ENCODE measurements at places on chromosomes 2 and 18.
A peak's percentile ranks its signal among the peaks of the same experiment; 100 is the strongest.

DNA sequence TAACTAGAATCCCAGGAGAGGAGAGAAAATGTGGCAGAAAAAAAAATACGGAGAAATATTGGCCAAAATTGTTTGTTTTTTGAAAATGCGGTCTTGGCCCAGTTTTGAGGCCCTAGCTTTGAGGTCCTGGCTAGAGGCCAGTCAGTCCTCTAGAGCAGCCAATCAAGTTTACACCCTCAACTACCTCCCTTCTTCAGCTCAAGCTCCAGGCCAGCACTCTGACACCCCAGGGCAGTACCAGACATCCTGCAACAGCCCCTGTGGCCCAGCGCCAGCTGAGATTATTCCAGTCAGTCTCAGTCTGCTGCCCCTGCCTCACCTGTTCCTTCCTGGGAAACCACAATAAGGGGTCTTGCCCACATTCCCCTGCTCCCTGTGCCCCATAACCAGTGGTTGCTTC lies 107.7 kb downstream of the UGGT1 start:
- no peak for DNase-seq

DNA sequence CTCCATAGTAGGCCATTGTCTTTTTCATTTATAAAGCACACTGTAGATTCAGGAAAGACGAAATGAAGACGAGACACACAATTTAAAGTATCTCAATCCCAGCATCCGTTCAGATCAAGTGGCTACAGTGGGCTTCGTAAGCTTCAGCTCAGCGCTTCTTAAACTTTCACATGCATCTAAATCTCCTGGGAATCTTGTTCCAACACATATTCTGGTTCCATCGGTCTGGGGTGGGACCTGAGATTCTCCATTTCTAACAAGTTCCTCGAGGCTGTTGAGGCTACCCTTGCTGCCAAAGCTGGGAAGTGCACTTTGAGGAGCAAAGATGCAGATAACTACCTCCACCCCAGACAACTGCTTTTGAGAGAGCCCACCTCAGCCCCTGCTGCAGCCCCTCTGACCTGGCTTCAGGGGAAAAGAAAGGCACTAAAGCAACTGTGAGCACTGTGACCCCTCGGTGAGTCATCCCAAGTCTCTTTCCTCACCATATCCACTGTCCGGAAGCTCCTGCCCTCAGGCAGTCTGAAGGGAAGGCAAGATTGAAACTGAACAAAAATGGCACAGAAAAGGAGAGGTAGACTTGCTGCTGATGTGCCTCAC lies 201.1 kb upstream of the FBXO11 start:
- peak; percentile 62 for DNase-seq

DNA sequence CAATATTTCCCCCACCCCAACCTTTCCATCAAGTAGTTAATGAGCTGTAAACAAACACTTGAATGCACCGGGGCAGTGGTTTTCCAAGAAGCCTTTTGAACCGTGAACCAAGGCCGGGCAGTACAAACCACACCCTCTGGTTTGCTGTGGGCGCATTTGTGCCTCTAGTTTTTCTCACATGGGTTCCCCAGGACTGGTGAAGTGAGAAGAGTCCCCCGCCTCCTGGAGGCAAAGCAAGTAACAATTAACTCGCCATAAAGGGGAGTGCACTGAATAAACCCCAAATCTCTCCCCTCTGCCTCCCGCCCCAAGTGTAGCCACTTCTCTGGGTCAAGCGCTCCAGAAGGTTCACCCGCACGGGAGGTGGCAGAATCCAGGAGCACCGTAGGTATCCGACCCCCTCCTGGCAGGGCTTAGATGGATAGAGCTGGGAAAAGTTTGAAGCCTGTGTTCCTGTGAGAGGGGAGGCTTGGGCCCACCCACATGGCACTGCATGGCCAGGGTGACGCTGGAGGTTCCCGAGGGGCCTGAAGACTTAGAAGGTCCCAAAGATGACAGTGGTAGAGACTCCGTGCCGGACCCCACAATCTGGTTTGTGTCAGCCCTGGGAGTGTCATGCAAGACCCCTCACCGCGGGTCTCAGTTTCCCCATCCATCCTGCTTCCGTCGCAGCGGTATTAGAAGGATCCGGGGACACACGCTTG lies 182.2 kb downstream of the SMAD2 start:
- DNase-seq: no peak

GRCh38 chr2:177909962-177910361 lies 162.6 kb downstream of the PDE11A start:
- no peak for DNase-seq

DNA sequence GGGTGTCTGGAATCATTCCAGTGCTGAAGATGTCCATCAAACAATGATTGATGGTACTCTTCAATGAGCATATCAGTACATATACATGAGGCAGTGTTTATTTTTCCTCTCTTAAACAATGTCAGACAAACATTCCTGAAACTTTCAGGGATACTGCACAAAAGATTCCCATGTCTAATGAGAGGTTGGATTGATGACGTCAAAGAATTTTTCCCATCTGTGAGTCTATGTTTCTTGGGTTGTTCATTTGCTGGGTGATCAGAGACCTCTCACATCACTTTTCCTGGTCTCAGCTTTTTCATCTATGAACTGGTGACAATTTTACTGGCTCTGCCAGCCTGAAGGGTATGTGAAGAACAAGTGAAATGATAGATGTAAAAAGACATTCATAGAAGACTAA lies 325.5 kb downstream of the EN1 start:
- no peak for DNase-seq

DNA sequence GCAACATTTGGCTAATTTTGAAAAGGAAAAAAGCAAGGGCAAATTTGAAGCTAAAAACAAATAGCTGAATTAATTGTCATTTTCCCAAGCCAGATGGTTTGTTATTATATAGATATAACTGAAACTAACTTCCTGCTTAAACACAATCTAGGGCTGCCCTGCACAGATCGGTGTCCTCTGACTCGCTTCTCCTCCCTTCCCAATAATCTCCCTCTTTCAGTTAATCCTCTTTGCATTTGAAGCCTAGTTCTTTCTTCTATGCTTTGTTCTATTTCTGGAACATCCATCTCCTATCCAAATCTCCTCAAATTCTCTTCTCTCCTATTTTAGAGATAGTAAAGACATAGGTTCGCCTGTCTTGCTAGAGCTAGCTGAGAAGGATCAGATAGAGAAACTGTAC lies 328.1 kb downstream of the SLC8A1 start:
- no peak for DNase-seq

Measured in HS-27A (cell line).